Osteocyte (in vitro differentiated cells): ENCODE measurements at places on chromosomes 5 and 9.

DNA sequence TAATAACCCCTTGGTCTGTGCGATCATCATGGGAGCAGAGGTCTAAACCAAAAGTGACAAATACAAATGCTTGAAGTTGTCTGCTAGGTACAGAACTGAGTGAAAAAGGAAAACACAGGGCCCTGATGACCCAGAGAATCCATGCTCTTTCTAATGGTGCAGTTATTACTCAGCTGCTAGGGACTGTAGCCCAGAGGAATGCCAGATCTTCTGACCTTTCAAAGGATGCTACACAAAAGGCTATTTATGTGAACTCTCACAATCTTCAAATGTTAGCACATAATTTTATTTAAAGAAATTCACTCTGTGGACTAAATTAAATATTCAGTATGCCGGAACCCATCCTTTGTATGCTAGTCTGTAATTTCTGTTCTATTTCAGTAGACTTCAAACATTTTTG is 79.9 kb downstream of the PRR16 start:
- DNase-seq = no peak

DNA sequence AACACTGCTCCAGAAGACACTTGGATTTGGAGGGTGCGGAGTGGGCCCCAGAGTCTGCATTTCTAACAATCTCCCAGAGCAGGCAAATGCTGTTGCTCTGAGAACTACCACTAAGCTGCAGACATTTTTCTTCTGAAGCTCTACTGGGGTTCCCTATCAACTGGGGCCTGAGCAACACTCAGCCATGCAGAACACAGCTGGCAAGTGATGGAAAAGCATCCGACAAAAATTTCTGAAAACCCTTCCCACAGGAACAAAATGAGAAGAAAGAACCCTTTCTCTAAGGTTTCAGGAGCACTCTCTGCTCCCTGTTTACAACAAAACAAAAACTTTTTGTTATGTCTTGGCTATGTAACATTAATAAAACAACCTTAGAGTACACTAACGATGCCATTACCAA is 516.9 kb downstream of the CTNND2 start:
- DNase-seq = no peak

GRCh38 chr5:112554101-112554977 is 135.3 kb upstream of the EPB41L4A start:
- DNase-seq = no peak

DNA sequence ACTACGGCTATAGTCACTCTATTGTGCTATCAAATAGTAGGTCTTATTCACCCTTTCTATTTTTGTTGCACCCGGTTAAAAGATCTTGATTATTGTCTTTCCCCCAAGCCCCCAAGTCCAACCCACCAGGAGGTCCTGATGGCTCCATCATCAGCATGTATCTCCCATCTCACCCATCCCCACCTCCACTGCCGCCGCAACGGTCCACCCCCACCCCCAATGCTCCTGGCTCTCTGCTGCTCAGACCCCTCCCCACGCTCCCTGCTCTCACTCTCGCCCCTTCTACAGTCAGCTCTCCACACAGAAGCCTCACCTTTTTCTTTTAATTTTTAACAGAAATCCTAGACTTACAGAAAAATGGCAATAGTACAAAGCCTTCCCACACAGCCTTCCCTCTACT is 51.5 kb upstream of the SH3PXD2B start:
- peak; percentile 54 for DNase-seq

DNA sequence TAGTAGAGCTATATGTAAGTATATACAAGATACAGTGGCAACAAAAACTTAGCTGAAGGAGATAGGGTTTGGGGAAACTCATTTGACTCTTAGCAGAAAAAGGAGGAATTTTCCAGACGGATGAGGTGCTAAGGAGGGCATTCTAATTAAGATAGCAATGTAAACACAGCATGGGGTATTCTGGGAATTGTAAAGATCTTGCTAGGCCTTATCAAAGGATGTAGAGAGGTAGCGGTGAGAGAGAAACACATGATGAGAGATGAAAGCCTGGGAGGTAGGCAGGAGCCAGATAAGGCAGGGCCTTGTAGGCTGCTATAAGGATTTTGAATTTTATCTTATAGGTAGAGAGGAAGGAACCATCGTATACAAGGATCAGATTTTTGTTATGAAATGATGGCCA is 106.6 kb upstream of the KCNN2 start:
- no peak for DNase-seq

- DNase-seq = no peak
Measured at GRCh38 chr9:4339836-4340560, 40.1 kb upstream of the GLIS3 start.

DNA sequence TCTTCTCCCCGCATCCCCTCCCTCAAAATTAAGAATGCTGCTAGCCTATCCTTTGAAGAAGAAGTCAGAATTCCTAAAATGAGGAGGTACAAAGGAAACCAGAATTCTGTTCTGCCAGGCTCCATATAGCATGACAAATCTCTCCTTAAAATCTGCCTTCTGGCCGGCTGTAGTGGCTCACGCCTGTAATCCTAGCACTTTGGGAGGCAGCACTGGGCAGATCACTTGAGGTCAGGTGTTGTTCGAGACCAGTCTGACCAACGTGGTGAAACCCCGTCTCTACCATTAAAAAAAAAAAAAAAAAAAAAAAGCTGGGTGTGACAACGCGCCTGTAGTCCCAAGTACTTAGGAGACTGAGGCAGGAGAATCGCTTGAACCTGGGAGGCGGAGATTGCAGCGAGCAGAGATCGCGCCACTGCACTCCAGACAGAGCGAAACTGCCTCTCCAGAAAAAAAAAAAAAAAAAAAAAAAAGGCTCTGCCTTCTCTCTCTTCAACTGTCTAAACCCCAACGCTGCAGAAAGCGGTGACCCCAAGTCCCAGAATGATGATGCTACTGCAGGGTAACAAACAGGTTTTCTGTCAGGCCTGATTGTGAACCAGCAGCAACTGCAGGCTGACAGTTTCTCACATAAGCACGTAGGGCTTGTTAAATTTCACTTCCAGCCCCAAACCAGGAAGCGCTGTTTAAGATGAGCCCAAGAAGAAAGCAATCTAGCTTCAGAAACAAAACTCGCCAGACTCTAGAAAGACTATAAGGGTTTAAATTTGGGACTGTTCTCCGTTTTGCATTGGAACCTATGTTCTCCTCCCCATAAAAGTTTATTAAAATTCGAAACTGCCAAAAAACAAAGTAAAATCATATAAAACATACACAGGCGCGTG is 963 bp upstream of the CAST start:
- no peak for DNase-seq

DNA sequence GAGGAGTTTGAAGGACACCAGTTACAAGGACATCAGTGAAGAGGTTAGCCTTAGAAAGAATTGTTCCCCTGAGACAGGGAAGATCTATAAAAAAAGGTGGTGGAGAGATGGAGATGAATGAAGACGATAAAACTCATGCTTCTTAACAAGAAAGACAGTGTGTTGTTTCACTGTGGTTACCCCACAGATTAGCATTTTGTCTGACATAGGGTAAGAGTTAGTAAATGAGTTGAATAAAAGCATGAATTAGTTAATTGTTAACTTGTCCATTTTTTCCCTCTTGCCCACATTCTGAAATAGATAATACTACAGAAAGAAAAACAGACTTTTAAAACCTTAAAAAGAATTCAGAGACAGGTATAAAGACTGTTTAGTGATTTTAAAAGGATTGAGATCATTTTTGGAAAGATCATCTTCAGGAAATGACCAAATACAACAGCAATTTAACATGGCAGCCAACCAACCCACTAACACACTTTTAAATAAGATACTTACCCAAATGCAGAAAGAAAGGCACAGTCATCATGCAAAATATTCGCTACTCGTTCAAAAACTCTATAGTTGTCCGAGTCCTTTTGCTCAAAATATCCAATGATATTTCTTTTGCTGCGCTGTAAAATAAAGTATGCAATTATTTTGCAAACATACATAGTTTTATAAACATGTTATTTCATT is 78.5 kb downstream of the ERP44 start:
- DNase-seq = no peak

GRCh38 chr5:58088941-58089340 is 370.9 kb downstream of the PLK2 start:
- no peak for DNase-seq

DNA sequence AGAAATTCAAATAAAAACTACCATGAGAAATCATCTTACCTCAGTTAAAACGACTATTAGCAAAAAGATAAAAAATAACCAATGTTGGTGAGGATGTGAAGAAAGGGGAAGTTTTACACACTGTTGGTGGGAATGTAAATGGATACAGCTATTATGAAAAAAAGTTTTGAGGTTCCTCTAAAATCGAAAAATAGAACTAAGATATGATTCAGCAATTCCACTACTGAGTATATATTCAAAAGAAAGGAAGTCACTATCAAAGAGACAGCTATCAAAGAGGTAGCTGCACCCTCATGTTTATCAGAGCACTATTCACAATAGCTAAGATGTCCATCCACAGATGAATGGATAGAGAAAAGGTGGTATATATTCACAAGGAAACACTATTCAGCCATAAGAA is 1888.4 kb downstream of the MAT2B start:
- DNase-seq = no peak

GRCh38 chr5:163893281-163893680 is 387.9 kb downstream of the MAT2B start:
- no peak for DNase-seq

- DNase-seq = no peak
Measured at GRCh38 chr5:119302916-119303897, 52.6 kb upstream of the TNFAIP8 start.

DNA sequence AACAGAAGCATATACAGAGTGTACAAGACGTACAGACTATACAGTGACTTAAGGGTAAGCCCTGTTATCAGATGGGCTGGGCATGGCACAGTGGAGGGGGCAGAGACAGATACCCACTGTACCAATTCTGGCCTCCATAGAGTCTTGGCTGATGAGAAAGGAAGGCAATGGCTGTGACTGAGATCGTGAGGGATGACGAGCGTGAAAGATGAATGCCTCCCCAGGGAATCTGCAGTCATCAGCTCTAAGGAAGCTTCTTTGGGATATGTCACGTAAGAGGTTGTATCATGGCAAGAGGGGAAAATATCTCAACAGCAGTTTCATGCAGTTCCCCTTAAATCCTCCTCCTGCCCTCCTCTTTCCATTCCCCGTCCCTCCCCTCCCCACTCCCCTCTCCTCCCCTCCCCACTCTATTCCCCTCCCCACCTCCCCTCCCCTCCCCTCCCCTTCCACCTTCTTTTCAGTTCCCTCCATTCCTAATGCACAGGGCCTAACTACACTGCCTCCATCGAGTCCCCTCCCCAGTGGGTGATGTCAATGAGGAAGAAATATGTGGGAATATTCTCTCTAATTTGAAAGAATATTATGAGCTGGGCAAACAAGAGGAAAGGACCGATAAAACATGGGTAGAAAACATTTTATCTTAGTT is 226.4 kb upstream of the DAP start:
- no peak for DNase-seq

- no peak for DNase-seq
Measured at GRCh38 chr5:101977729-101978345, 318.2 kb downstream of the SLCO4C1 start.

GRCh38 chr5:147796556-147797308 is 14.2 kb upstream of the JAKMIP2 start:
- no peak for DNase-seq

DNA sequence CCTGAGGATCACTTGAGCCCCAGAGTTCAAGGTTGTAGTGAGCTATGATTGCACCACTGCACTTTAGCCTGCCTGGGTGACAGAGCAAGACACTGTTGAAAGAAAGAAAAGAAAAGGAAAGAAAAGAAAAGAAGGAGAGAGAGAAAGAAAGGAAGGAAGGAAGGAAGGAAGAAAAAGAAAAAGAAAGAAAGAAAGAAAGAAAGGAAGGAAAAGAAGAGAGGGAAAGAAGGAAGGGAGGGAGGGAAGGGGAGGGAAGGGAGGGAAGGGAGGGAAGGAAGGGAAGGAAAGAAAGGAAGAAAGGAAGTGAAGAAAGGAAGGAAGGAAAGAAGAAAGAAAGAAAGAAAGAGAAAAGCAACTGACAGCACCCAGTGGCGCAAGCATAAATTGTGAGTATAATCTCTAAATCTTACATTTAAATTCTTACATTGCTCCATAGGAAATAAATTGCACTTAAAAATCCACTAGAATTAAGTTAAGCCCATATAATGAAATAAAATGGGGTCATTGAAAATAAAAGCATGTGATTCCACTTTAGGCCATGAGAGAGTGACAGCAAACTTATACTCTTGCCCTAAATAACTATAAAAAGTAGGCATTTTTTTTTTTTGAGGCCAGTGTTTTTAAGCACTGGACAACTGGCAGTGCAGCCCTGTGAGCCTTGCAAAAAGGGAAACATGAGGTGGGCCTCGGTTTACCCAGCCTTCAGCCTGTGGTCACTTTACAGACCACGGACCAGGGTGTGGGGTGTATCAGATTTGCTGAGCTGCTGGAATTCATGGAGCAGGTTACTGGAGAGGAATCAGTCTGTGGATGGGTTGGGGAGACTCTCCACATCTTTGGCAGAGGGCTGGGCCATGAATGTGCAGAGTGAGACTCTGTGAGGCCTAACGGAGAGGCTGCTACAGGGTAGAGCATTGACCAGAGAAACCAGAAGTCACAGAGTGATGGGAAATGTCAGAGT is 175.5 kb downstream of the TTLL11 start:
- DNase-seq = no peak
